ENCODE measurements at places on chromosomes 7 and 10. TPM values are rescaled to one million over a fixed set of nuclear protein-coding genes. Genes with fewer than 3 reads are reported as not detected.

ZNF789 gene
- 16.7 TPM for total RNA-seq

IL15RA gene
- 11.3 TPM for total RNA-seq

INTS15 gene
- total RNA-seq: 47.5 TPM

SMKR1 gene
- 9.7 TPM for total RNA-seq

PTPN12 gene
- total RNA-seq: 263 TPM

MRPS16 gene
- 31.4 TPM for total RNA-seq

CPED1 gene
- total RNA-seq: 0.96 TPM

GRCh38 chr10:84172467-84173356 is 889 bp upstream of the GPR15LG start:
- H3K4me1 ChIP-seq: peaks cover 36% of the 10 kb centered on the region
- no peak for DNase-seq
- H3K4me3 ChIP-seq: no peak overlapping the region

DNA sequence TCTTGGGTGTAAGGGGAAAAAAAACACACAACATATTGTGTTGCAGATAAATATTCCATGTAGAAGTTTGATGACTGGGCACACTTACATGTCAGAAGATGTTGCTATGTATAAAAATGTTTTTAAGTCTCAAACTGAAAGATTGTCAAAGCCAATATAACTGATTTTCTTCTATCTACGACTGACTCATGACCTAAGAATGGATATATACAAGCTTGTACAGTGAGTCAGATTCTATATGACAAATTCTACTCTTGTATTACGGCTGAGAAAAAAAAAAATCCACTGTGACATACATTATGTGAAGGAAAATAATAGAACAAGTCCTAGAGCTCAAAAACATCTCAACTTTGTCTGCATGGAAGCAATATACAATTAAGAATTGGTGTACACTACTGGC is 343.0 kb upstream of the PCDH15 start:
- no peaks in the 10 kb centered on the region for H3K27me3 ChIP-seq
- H3K4me3 ChIP-seq: no peak overlapping the region
- H3K4me1 ChIP-seq: no peaks in the 10 kb centered on the region
- no peak overlapping the region for H3K27ac ChIP-seq

DNA sequence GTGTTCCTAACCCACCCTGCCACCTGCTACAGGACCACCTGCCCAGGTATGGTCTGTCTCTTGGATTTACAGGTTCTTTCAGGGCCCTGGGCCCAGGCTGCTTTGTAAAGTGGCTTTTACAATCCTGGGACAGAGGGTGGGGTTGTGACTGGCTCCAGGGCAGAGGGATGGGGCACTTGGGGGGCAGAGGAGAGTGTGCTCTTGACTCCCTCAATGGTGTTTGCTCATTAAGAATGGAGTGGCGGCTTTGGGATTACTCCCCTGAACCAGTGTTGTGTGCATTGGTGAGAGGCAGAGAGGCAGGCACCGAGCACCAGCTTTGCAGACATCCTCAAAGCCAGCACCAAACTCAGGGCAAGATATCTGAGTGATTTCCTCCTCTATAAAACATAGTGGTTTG is 43.5 kb downstream of the VWA2 start:
- no peaks in the 10 kb centered on the region for H3K27me3 ChIP-seq
- no peaks in the 10 kb centered on the region for H3K36me3 ChIP-seq
- no peak overlapping the region for H3K4me3 ChIP-seq
- DNase-seq: no peak

- no peak overlapping the region for H3K4me3 ChIP-seq
- H3K27ac ChIP-seq: no peak overlapping the region
These were observed 176.0 kb upstream of the MYO3A start for GRCh38 chr10:25758041-25758457.

DNA sequence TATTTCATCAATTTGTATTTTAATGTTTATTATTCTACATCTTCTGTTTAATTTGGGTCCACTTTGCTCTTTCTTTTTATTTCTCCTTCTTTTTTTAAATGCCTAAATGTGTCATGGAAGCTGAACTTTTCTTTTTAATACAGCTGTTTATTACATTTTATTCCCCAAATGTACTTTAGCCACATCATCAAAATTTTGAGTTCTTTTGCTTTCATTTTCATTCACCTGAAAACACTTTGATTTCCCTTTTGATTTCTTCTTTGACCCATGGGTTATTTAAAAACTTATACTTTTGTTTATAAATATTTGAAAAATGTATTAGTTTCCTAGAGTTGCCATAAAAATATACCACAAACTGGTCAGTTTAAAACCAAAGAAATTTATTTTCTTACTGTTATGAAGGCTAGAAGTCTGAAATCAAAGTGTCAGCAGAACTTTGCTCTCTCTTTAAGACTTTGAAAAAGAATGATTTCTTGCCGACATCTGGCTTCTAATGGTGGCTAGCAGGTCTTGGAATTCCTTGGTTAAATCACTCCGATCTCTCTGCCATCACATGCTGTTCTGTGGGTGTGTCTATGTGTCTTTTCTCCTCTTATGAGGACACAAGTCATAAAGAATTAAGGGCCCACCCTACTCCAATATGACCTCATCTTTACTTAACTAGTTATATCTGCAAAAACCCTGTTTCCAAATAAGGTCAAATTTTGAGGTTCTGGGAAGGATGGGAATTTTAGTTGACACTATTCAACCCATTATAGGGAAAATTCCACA is 225.5 kb downstream of the ANKRD7 start:
- no peaks in the 10 kb centered on the region for H3K4me1 ChIP-seq
- no peak overlapping the region for H3K4me3 ChIP-seq
- H3K27me3 ChIP-seq: no peaks in the 10 kb centered on the region
- H3K36me3 ChIP-seq: no peaks in the 10 kb centered on the region

GRCh38 chr7:81234896-81235295 is 316.0 kb upstream of the SEMA3C start:
- H3K27me3 ChIP-seq: no peaks in the 10 kb centered on the region
- H3K4me1 ChIP-seq: no peaks in the 10 kb centered on the region
- H3K36me3 ChIP-seq: no peaks in the 10 kb centered on the region

DNA sequence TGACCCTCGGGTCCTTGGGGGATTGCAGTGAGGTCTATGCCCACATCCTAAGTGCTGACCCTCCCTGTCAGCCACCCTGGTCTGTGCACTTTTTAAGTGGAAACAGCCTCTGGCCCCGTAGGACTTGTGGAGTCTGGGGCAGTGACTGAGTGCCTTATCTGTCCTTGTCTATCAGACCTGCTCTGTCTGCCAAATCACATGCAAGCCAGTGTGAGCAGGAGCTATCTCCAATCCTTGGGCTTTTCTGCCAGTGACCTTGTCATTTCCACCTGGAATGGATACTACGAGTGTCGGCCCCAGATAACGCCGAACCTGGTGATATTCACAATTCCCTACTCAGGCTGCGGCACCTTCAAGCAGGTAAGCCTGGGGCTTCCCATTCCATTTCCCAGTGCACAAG is 62.7 kb downstream of the C10orf120 start:
- no peaks in the 10 kb centered on the region for H3K4me1 ChIP-seq
- no peak for DNase-seq

DNA sequence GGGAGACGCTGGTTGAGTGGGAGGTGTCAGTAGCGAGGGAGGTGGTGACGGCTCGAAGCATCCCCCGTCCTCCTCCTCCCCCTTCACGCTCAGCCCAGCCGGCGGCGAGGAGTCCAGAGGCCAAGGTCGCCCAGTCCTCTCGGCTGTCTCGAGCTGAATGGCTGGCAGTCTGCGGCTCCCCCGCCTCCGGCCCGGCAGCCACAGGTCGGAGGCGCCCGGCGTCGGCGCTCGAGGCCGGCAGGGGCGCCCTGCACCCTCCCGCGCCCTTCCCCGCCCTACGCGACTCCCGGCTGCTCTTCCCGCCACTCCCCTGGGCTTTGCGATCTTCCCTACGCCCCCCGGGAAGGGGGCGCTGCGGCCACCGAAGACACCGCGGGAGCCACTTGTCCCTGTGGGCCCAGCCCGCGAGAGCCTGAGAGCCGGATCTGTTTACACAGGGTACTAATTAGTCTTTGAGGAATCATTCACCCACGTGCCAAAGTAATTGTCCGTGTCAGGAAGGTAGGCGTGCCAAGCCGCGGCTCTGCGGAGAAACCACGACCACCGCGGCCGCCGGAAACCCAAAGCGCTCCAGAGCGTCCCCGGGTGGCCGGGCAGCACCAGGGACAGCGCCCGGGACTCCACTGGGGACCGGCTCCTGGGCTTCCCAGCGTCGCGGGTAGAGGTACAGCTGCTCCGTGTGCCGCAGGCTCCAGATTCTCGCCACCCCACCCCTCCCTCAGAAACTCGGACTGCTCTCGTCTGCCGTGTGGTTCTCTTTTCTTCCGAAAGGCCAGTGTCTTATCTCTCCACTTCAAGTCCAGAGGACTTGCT is at the start of gene NXPH1:
NXPH1 (plus strand) TSS at position 133 of the 813 bp plus-strand sequence.
- H3K4me1 ChIP-seq: no peaks in the 10 kb centered on the region
- H3K27me3 ChIP-seq: peaks cover 51% of the 10 kb centered on the region
- no peak within 1 kb of the TSS for H3K27ac ChIP-seq
- H3K36me3 ChIP-seq: no peaks in the 10 kb centered on the region
- DNase-seq: no peak

DNA sequence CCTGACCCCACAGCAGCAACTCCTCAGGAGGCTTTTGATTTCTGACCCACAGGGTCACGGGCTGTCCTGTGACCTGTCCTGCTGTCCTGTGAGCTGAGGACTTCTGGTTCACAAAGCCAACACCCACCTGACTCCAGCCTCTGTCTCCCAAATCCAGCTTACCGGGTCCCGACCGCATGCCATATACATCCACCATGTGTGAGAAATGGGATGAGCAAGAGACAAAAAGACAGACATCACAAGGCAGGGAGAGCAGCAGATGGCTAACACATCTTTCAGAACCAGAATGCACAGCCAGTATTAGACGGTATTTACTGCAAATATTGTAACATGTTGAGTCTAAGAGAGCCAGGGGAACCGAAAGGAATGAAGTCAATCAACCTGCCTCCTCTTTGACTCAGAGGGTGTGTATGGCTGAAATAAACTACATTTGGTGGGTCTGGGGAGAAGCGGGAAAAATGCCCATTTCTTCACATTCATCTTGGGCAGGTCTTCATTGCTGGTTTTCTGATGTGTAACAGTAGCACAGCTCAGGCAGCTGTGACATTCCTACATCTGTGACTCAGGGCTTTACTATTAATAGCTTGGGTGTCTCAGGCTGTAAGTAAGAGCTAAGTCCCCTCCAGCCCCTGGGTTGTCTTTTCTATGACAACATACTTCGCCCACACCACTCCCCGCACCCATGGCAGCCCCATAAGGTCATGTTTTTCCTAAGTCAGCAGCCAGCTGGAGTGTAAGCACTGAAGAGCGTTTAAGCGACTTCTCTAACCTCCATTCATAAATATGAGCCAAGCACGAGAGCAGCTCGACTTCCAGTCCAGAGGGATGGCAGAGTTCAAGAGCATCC is 25.0 kb downstream of the ABLIM1 start:
- H3K27me3 ChIP-seq: peaks cover 17% of the 10 kb centered on the region
- no peak for DNase-seq
- no peak overlapping the region for H3K27ac ChIP-seq
- no peak overlapping the region for H3K4me3 ChIP-seq
- peaks cover 12% of the 10 kb centered on the region for H3K4me1 ChIP-seq

DNA sequence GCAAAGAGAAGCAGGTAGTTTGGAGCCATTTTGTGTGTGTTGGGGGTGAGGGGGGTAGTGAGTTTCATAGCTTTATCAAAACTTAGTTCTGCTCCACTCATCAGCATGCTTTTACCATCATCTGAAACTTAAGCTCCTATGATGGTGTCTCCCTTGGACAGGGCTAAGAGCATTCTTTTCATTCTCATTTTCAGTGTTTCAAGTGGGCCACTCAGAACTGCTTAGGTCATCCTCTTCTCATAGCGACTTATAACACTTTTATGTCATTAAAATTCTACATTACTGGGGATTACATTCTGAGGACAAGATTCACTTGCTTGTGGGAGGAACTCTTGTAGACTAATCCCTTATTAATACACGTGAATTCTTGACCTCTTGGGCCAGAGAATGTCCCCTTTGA is 649.4 kb downstream of the SUGCT start:
- DNase-seq: no peak
- no peaks in the 10 kb centered on the region for H3K36me3 ChIP-seq
- H3K4me1 ChIP-seq: no peaks in the 10 kb centered on the region
- no peak overlapping the region for H3K4me3 ChIP-seq

DNA sequence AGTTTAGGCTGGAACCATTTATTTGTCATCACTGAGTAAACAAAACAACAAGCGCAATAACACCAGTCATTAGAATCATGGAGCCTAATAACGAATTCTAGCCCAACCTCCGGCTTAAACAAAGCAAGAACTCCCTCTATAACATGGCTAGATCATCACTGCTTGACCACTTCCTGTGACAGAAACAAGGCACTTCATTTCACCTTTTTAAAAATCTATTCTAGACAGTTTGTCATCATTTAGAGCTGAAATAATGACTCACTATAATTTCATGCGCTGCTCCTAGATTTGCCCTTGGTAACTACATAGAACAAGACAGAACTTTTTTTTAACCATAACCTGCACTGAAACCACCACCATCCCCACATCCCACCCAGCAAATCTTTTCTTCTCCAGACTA is 81.3 kb downstream of the OSBPL3 start:
- DNase-seq: peak; percentile 32
- H3K36me3 ChIP-seq: no peaks in the 10 kb centered on the region
- peaks cover 38% of the 10 kb centered on the region for H3K4me1 ChIP-seq
- H3K4me3 ChIP-seq: no peak overlapping the region

- H3K4me3 ChIP-seq: no peak overlapping the region
- DNase-seq: no peak
- no peaks in the 10 kb centered on the region for H3K4me1 ChIP-seq
These were observed 42.0 kb downstream of the ZNF783 start for GRCh38 chr7:149304006-149304405.

DNA sequence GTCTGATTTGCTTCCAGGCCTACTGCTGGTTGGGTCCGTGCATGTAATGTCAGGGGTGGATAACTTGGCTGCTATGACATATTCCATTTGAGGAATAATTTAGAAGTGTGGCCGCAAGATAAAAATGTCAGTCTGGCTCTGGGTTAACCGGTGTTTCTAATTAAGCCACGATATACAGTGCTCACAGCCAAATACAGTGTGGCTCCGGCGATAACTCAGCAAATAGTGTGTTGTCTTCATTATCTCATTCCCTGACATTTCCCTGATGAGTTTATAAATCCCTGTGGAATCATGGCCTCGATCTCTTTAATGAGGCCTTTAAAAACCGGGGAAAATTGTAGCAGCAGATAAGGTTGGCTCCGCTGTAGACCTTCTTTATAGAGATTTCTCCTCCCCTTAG is 1125.0 kb downstream of the TYW1 start:
- no peak for DNase-seq
- no peaks in the 10 kb centered on the region for H3K4me1 ChIP-seq
- H3K27ac ChIP-seq: no peak overlapping the region
- no peaks in the 10 kb centered on the region for H3K27me3 ChIP-seq
- no peak overlapping the region for H3K4me3 ChIP-seq

GRCh38 chr7:4786015-4786414 is 10.6 kb downstream of the AP5Z1 start:
- no peak for DNase-seq
- no peaks in the 10 kb centered on the region for H3K27me3 ChIP-seq
- no peak overlapping the region for H3K4me3 ChIP-seq
- no peak overlapping the region for H3K27ac ChIP-seq

All from natural killer cell (primary cell).